ENCODE measurements at places on chromosomes 4 and X.

GRCh38 chr4:25500626-25501316, 123.7 kb downstream of the ANAPC4 start:
- no peak for DNase-seq

GRCh38 chr4:154399259-154399974, 92.2 kb downstream of the DCHS2 start:
- no peak for DNase-seq

DNA sequence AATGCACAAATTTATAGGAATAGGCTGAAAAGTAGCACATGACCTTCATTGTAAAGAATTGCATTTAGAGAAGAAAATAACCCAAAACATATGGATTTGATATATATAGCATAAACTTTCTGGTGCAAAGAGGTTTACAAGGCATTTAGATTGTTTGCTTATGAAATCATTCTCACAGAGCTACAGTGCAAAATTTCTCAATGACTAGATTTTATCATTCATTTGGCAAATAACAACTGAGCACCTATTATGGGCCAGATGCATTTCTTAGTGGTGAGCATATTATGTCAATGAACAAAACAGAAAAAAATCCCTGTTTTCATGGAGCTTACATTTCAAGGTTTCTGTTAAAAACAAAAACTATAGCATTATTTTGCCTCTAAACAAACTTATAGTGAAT, 34.1 kb upstream of the TNIP3 start:
- DNase-seq, result no peak

- no peak for DNase-seq
These were observed 127.5 kb downstream of the HS3ST1 start for GRCh38 chr4:11301075-11301660.

DNA sequence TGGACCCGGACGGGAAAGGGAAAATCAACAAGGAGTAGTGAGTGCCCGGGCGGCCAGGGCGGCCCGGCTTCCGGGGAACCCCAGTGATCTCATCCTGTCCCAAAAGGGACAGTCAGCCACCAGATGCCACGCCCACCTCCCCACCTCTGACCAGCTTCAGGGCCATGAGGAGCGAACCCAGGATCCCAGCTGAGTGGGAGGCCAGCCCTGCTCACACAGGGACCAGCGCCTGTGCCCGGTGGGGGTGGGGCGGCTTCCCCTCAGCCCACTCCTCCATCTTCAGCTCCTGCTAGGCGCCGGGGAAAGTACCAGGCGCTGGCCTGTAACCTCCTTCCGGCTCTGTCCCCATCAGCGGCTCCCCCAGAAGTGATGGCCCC, 6.2 kb downstream of the MYL5 start:
- DNase-seq, result no peak

GRCh38 chr4:7844594-7844991, 95.1 kb downstream of the AFAP1 start:
- DNase-seq, result no peak

GRCh38 chrX:116238567-116239255, 68.2 kb downstream of the AGTR2 start:
- no peak for DNase-seq
